Activated CD4-positive, alpha-beta T cell treated with anti-CD3 and anti-CD28 coated beads, Interleukin-2, amount 50 U/mL, for 16 hours (primary cell): ENCODE measurements at places on chromosomes 7 and 10.

DNA sequence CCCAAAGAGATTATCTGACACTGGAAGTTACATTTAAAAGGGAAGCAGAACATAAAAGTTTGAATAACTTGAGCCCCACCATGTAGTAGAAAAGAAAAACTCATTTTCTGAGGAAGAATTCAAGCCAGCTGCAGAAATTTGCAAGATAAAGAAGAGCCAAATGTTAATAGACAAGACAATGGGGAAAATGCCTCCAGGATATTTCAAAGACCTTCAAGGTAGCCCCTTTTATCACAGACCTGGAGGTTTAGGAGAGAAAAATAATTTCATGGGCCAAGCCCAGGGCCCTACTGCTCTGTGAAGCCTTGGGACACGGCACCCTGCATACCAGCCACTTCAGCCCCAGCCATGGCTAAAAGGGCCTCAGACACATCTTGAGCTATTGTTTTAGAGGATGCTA lies 18.4 kb upstream of the AKR1C1 start:
- DNase-seq: no peak

- peak; percentile 20 for DNase-seq
Measured at GRCh38 chr10:87546210-87546609, 41.5 kb downstream of the MINPP1 start.

DNA sequence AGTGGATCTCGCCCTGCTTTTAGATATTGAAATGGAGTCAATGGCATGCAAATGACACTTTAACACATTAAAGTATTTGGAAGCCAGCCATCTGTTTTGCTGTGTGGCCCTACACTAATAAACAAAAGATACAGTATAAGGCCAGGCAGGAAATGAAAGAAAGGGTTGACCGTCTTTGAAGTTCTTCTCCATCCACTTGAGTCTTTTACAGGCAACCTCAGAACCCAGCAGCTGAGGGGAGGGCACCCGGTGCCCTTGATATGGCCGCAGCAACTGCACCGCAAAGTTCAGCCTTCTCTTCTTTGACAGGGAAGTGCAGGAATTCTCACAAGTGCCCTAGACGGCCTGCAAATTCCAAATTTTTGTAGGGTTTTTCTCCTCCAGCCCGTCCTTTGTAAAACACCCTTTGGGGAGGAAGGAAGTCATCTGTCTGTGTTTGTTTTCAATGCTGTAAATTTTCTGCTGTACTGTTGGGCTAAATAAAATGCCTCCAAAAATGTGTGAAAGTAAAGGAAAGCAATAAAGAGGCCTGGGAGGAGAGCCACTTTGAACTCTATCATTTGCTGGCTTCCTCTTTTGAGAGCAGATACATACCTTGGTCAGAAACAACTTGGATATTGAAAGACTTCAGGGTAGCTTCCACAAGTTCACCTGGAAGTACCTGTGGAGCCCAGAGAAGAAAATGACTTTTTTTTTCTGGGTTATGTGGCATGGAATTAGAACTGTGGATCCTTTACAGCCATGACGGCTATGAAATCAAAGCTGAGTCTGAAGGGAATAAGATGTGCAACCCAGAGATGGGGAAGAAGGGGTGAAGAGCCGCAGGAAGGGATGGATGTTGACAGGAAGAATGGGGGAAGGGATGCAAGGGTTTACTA lies 3.6 kb downstream of the HOXA1 start:
- DNase-seq: no peak

GRCh38 chr7:139058943-139059342 lies 23.1 kb upstream of the ZC3HAV1L start:
- DNase-seq: no peak

DNA sequence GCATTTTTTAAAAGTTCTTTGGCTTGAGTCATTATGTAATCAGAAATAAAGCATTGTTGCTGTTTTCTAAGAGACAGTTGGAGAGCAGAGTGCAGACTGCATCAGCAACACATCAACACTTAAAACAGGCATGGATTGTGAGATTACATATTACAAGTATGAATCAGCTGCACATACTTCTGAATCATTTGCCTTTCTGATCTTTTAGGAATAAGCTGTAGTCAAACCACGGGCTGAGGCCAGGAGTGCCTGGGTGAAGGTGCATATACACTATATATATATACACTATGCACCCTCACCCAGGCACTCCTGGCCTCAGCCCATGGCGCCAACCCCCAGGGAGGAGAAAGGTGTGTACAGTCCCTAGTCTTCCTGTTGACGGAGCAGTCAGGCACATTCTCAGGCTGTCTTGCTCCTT lies 52.4 kb upstream of the DLX6 start:
- DNase-seq: peak; percentile 0

DNA sequence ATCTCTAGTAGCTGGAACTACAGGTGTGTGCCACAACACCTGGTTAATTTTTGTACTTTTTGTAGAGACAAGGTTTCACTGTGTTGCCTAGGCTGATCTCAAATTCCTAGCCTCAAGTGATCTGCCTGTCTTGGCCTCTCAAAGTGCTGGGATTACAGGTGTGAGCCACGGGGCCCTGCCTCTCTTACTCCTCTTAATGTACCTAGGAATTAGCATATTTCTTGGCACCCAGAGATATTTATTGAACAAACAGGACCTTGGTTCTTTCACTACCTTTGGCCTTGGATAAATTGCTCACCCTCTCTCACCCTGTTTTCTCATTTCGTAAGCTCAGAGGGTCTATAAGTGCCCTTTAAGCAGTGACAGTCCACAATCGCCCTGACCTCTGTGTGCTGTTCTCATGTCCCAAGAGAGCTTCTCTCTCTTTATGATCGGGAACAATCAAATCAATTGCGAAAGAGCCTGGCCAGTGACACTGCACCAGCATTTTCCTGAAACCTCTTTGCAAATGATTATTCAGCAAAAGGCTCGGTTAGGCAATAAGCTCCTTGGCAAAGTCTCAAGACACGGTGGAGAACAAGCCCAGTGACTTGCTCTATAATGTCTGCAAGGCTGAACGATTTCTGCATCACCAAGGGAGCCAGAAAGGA lies 117.7 kb downstream of the APBB1IP start:
- DNase-seq: no peak

- peak; percentile 68 for DNase-seq
Measured at GRCh38 chr10:103451091-103451813, 918 bp downstream of the CALHM2 start.

DNA sequence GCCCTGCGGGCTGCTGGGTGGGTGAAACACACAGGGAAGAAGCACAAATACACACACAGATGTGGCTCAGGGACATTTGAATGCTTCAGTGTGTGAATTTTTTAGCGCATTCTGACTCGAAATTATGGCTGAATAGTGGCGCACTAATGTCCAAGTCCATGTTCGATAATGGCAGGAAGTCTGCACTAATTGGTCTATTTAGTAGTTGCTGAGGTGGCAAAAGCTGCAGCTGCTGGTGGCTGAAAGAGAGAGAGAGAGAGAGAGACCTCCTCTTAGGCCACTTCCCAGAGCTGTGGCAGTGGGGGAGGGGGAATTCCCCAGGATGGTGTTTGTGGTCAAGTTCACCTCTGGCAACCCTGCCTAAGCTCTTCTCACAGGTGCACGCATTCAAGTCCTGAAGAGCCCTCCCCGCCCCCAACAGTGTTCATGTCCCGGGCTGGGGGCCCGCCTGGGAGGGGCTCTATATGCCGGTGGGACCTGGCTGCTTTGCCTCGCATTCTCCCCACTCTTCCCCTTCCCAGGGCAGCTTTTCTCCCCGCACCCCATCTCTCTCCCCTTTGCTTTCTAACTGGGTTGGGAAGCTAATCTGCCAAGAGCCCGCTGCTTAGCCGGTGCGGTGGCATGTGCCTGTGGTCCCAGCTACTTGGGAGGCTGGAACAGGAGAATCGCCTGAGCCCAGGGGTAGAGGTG lies 6.0 kb upstream of the MNX1 start:
- peak; percentile 41 for DNase-seq
